NCI-H748 treated with DMSO at 0.1 percent for 48 hours (cell line): ENCODE measurements at places on chromosomes 13 and 19.

GRCh38 chr13:30257468-30258099, 49.8 kb downstream of the KATNAL1 start:
- no peak for DNase-seq

DNA sequence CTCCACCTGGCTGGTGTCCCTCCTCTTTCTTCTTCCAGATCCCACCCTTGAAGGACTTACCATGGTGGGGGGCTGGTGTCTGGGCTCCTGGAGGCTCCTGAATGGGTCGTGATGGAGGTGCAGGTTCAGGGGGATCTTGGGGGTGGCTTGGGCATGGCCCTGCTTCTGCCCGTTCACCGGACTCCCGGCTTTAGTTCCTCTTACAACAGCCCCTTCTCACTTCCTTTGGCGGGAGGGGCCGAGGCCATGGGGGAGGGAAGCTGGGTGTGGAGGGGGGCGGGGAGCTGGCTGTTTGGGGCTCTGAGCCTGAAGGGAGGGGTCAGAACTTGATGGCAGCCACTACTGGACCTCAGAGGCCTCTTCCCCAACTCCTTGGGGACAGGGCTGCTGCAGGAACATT, at the start of gene MYO1F:
Gene MYO1F, minus strand, starts transcription at position 196 of the 400 bp plus-strand sequence. Its CDS starts 133 bp downstream, at position 63.
- DNase-seq, result no peak

- no peak for DNase-seq
Measured at GRCh38 chr13:88434953-88435352, 763.8 kb downstream of the SLITRK5 start.

GRCh38 chr19:7748171-7748570, 837 bp upstream of the CD209 start:
- DNase-seq, result no peak

GRCh38 chr19:19081642-19082151, 17.9 kb downstream of the SLC25A42 start:
- no peak for DNase-seq

DNA sequence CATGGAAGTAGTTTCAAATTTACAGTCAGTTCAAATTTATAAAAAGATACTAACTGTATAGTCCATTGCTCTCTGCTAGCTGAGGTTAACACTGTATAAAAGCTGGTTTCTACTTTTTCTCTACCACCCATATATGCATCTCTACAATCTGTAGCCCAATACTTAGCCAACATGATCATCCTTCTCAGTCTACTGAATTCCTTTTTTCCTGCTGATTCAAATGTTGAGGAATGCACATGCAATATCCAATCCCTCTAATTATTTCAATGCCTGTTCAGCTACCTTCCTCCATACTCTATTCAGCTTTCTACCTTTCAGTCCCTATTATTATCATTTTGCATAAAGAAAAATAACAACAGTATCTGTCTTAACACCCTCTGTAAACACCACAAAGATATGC, 15.6 kb downstream of the KPNA3 start:
- DNase-seq, result no peak
